ENCODE measurements at places on chromosomes 12 and 14. TPM values are rescaled to one million over a fixed set of nuclear protein-coding genes. Genes with fewer than 3 reads are reported as not detected.

GOLGA5 gene
- polyA plus RNA-seq = 19.8 TPM

NKX2-1 gene
- polyA plus RNA-seq = not detected

RD3L gene
- polyA plus RNA-seq = not detected

TSHR gene
- polyA plus RNA-seq = not detected

KRT72 gene
- not detected for polyA plus RNA-seq

BDKRB2 gene
- polyA plus RNA-seq = not detected

LRP1-AS gene
- not detected for polyA plus RNA-seq

SMCO3 gene
- 0.65 TPM for polyA plus RNA-seq

VASH1 gene
- 0.39 TPM for polyA plus RNA-seq

BORCS5 gene
- 8.3 TPM for polyA plus RNA-seq

CDKL1 gene
- polyA plus RNA-seq = 1.4 TPM

DBX2 gene
- not detected for polyA plus RNA-seq

YLPM1 gene
- 5.4 TPM for polyA plus RNA-seq

DACT1 gene
- polyA plus RNA-seq = 2.4 TPM

CISTR gene
- not detected for polyA plus RNA-seq

DNA sequence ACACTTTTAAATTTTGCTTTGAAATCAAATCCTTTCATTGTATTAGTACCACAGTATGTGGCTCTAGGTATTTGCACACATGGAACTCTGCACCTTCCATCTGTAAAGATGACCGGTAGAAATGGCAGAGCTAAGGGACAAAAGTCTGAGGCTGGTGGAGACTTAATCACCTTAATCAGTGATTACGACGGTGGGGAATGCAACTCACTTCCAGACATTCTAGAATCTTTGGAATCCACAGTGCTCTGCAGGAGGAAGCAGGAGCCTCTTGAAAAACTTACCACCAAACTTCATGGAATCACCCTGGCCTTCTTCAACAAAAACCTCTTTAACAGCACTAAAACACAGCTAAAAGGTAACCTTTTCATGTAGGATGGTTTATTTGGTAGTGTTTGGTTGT is 3.9 kb upstream of the DACT1 start:
- DNase-seq = no peak

DNA sequence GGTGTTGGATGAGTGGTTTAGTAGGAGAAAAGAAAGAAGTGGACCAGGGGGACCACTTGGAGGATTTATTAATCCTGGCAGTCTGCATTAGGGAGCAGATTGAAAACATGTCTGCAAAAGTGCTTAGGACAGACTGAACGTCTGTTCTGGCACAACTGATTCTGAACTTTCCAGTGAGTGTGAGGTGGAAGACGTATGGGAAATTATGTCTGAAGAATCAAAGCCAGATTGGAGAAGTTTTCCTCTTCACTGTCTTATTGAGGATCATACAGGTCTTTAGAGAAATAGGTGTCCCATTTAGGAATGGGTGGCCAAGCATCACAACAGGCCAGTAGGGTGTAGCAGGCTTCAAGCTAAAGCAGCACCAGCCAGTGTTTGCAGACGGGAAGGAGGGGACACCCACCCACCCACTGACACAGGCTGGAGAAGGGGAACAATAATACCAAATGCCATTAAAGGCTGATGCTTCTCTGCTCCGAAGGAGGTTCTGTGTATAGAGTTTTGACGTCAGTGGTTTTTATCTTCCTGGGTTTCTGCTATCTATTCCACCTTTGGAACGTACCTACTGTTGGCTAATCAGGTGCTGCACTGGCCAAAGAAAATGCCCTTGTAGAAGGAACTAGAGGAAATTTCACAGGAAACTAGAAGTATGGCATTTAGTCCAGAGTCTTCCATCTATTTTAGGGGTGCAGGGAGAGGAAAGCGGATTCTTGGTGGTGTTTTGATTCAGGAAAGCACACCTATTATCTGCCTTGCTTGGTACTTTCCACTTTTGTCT is 1.8 kb downstream of the SRRM4 start:
- no peak for DNase-seq

- DNase-seq = no peak
These were observed 232.7 kb downstream of the RASSF9 start for GRCh38 chr12:85603556-85603955.

GRCh38 chr12:4037747-4038312 is 164.6 kb upstream of the PARP11 start:
- DNase-seq = no peak

DNA sequence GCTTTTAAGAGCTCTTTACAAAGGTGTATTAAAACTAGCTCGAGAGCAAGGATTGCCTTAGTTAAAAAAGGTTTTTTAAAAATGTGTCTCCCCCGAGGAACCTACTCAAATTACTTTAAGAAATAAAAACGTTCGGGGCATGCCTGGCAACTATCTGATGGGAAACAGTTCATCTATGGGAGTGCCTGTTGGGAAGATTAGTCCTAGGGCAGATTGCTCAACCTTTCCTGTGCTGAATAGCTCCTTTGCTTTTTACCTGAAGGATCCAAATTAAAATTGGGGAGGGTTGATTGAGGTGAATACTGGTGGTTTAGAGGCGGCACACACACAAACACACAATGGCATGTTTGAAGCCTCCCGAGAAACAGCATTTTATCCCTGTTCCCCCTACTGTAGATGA is 541.4 kb upstream of the ATP2B1 start:
- DNase-seq = no peak

GRCh38 chr12:73221836-73222235 is 949.7 kb downstream of the TRHDE start:
- no peak for DNase-seq

DNA sequence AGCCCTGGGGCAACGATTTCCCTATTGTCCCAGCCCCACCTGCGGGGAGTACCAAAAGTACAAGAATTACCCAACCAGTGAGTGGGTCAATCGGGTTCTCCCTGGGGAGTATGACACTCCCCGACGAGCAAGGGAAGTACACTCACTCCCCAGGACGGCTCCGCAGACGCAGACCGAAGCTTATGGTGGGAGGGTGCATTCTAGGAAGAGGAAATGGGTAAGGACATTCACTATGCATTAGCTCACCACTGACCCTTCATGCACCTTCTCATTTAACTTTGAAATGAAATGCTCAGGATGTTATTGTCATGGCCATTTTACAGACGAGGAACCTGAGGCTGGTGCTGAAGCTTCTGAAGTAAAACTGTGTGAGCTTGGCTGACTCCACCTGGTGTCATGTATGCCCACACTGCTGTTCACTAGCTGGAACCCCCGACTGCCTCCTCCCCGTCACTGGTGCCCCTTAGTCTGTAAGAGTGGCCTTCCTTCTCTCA is 45.8 kb upstream of the TMED10 start:
- peak; percentile 46 for DNase-seq

GRCh38 chr12:59219148-59219547 is 298.8 kb upstream of the LRIG3 start:
- no peak for DNase-seq

- no peak for DNase-seq
These were observed 996.5 kb downstream of the AACS start for GRCh38 chr12:126061777-126062176.

DNA sequence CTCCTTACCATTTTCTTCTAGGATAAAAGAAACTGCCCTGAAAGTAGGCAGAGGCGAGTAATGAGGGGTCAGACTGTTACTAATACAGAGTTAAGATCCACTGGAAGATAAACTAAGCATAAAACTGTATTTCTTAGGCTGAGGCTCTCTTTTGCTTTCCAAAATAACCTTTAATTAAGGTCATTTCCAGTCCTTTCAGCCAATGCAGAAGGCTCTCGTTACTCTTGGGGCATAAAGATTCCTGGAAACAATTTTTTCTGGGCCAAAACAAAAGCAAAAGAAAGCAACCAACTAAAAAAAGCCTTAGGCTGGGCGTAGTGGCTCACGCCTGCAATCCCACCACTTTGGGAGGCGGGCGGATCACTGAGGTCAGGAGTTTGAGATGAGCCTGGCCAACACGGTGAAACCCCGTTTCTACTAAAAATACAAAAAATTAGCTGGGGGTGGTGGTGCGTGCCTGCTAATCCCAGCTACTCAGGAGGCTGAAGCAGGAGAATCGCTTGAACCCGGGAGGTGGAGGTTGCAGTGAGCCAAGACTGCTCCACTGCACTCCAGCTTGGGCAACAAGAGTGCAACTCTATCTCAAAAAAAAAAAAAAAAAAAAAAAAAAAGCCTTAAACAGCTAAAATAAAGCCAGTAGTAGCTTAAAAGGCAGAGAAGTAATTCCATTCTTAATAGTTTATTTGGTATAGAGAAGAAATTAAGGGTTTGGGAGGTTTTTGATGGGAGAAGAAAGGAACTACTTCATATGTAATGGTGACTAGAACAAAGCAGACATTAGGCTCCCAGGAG is 68.9 kb upstream of the STAC3 start:
- DNase-seq = no peak

DNA sequence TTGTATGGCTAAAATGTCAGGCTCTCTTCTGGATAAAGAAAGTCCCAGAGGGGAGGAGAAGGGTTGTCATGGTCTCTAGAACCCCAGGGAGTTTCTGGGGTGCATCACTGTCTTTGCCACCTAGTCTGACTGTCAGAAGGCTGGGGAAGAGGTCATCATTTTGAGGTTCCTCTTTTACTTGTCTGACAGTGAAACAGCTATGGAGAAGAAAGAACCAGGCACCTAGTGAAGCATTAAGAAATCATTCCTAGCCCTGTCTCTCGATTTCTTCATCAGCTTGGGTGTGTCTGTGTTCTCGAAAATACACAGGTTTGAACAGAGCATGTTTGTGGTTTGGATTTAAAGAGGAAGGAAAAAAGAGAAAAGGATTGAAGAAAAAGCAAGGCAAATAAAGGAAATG is 158.7 kb upstream of the LRIG3 start:
- DNase-seq = no peak

DNA sequence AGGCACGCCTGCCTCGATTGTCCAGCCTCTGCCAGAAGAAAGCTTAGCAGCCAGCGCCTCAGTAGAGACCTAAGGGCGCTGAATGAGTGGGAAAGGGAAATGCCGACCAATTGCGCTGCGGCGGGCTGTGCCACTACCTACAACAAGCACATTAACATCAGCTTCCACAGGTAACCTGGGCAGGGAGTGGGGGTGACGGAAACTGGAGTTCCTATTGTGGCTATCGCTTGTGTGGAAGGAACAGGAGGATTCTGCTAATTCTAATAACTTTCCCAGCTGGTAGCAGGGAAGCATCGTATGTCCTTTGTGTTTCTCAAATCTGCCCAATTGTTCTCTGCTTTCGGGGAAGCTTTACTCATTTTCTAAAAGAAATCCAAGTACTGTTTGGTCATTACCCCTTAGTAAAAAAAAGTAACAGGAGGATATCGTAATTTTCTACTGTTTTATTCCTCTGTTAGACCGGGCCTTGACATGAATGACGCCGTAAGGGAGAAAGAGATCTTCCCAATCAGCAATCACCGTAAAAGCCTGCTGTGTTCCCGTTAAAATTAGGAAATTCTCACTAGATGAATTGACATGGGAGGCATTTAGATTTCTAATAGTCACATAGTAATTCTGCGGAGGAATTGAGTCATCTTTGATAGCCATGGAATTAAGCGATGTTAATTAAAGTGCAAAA is 449 bp downstream of the THAP2 start:
- no peak for DNase-seq

DNA sequence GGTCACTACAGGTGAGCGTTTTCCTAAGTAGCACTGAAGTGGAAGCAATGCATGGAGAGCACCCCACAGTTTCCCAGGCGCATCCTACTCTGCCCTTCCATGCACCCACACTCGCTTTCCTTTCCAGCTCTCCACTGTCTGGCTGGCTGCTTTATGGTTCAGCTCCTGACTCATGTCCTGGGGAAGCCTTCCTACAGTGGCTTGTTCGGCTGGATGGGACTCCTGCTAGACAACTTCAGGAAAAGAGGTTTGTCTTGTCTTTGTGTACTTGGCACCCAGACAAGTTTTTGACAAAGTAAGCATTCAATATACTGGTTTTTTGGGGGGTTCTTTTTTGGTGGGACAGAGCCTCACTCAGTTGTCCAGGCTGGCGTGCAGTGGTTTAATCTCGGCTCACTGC is 21.6 kb downstream of the PPM1H start:
- no peak for DNase-seq

- no peak for DNase-seq
These were observed 22.8 kb downstream of the TMBIM6 start for GRCh38 chr12:49764126-49764525.

GRCh38 chr14:99081880-99082279 is 190.1 kb downstream of the BCL11B start:
- no peak for DNase-seq

DNA sequence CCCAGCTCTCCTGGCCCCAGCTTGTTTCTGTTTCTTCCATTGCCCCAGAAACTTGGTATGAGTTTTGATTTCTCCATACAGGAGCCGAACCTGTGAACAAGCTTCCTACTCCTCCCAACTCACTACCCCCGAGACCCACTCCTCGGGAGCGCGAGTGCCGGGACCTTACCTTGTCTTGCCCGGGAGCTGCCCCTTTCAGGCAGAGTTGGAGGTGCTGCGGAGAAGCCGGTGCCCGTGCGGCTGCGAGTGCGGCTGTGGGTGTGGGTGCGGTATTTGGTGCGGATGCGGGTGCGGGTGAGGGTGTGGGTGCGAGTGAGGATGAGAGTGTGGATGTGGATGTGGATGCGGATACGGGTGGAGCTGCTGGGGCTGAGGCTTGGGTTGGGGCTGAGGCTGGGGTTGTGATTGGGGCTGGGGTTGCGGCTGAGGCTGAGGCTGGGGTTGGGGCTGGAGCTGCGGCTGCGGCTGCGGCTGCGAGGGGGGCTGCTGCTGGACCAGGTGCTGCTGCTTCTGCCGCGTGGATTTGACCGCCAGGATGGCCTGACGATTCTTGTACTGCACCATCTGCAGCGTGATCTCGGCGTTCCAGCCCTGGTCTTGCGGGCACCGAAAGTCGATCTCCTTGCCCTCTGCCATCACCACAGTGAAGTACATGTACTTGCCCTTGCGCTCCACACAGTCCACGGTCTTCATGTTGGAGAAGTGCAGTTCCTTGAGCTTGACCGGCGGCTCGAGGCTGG is 1.1 kb downstream of the PHLDA1 start:
- DNase-seq = peak; percentile 24

- peak; percentile 47 for DNase-seq
These were observed 135.7 kb downstream of the PPM1H start for GRCh38 chr12:62799126-62799736.

DNA sequence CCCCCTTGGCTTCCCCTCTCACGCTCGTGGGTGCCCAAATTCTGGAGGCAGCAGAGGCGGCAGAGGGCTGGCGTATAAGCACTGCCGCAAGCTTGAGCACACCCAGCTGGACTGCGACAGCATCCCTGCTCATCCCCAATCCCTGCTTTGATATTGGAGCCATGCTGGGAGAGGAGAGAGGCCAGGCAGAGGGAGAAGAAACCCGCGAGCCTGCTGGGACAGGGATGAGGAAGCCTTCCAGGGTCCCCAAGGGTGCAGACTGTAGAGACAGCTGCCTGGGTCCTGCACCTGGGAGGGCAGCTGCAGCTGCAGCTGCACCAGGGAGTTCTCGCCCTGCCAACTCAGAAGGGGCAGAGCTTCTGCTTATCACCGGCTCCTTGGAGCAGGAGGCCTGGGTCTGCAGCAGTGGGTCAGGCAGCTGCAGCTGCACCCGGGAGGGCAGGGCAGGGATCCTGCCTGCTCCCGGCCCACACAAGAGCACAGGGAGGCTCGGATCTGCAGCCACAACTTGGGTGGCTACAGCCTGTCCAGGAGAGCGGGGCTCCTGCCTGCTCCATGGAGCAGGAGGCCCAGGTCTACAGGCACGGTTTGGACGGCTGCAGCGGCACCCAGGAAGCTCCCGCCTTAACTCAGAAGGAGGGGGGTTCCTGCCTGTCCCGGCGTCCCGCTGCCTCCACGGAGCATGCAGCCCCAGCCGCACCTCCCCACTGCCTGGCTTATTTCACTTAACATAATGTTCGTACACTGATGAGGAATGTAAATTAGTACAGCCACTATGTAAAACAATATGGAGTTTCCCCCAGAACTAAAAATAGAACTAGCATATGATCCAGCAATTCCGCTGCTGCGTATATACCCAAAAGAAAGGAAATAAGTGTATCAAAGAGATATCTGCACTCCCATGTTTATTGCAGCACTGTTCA is 60.4 kb upstream of the SGPP1 start:
- no peak for DNase-seq
